ENCODE measurements at places on chromosomes 11 and 22. TPM values are rescaled to one million over a fixed set of nuclear protein-coding genes. Genes with fewer than 3 reads are reported as not detected.
A peak's percentile ranks its signal among the peaks of the same experiment; 100 is the strongest.

DNA sequence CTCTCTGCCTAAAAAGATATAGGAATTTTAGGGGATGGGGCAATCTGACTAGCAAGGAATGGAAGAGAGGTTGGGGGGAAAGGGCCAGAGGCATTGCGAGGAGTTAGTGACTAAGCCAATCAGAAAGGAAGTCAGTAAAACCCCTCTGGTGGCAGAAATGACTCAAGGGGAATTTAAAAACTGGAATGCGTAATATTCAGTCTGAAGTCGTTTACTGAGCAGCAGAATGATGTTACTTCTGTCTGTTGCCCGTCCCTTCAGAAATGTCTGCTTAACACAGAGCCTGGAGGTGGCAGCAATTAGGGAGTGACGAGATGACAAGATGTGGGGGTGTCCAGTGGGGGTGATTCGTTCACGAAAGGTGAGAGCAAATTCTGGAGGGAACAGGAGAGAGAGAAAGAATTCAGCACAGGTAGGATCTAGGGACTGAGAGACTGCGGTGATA is 107.7 kb upstream of the CLMP start:
- DNase-seq = no peak

- DNase-seq = peak; percentile 26
These were observed 67.7 kb upstream of the CLNS1A start for GRCh38 chr11:77705195-77705875.

TOLLIP gene
- total RNA-seq = 33.5 TPM

- DNase-seq = peak; percentile 42
These were observed 14.3 kb upstream of the EFCAB6 start for GRCh38 chr22:43826142-43827002.

GRCh38 chr11:60978546-60979380 is 7.3 kb downstream of the CD6 start:
- DNase-seq = no peak

DNA sequence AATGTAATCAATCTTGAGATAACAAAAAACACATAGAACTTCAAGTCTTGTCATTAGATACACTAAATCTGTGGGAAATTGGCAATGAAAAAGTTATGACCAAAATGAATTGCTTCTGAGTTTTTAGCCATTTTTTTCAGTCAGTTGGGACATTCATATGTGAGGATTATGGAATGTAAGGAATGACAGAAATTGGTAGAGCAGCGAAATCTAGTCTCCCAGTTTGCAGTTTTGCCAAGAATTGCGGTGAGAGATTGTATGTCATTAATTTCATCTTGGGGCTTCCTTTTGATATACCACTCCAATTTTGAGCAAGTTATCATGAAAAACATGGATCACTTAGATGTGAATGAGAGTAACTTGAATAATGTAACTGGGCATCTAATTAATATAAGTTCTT is 49.9 kb downstream of the SIK2 start:
- DNase-seq = no peak

DNA sequence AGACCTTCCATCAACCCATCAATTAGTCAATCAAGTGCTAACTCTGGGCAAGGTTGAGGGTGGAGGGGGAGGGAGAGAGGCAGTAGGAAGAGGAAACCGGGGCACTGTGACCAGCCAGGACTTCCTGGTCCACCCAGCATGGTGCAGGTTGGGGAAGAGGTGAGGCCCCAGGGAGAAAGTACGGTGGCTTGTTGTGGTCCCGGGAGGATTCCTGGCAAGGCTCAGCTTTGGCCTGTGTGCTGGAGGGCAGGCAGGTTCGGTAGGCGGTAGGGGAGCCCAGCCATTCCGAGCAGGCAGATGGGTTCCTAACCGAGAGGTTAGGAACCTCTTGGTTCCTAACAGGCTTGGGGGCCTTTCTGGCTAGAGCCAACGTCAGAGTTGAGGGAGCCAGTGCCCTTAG is 10.8 kb downstream of the ST14 start:
- no peak for DNase-seq

DNA sequence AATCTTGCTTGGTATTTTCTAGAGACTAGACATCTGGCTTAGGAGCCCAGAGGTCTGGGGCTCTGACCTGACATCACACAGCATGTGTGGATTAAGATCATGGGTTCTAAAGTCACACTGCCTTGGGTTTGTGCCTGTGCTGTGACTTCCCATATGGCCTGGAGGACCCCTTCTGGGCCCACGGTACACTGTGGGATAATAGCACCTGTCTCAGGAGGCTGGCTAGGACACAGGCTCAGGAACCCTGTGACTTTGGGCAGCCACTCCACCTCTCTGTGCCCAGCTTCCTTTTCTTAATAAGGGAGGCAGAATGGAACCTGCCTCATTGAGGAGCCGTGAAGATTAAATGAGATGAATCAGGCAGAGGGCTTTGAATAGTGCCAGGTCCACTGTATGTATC is 99.2 kb upstream of the B3GAT1 start:
- DNase-seq = no peak

- no peak for DNase-seq
These were observed 31.3 kb upstream of the TXNRD2 start for GRCh38 chr22:19972652-19973550.

OLFML1 gene
- total RNA-seq = not detected

PANX1 gene
- total RNA-seq = 36.1 TPM

ZNRF3 gene
- total RNA-seq = 4.6 TPM

- DNase-seq = no peak
These were observed 120.1 kb upstream of the OR9Q1 start for GRCh38 chr11:57903441-57904123.

- no peak for DNase-seq
These were observed 7.4 kb upstream of the CREBZF start for GRCh38 chr11:85672105-85672902.

CLCF1 gene
- 0.45 TPM for total RNA-seq

CTSW gene
- total RNA-seq = 0.29 TPM

DNA sequence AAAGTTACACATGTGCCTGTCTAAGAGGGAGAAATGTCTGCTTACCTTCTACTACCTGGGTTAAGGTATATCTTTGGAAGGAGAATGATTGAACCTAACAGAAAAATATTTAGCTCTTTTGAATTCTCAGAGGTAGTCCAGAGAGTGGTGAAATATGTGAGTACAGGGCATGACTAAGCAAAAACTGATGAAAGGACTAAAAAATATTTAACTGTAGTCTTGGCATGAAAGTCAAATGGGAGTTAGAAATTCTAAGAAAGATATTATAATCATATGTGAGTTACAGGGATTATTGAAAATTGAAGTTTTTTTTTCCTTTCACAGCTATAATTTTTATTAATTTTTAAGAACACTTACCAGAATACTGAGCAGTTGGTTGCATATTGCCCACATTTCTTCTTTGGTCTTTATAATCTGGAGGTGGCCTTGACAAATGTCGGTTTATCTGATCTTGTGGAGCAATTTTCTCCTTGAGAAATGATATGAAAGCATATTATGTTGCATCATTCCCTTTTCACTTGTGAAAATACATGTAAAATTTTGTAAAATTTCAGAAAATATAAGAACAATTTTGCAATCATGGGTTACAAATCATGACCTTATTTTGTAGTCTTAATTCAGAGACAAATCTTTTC is 61.4 kb upstream of the MTMR2 start:
- no peak for DNase-seq

DNA sequence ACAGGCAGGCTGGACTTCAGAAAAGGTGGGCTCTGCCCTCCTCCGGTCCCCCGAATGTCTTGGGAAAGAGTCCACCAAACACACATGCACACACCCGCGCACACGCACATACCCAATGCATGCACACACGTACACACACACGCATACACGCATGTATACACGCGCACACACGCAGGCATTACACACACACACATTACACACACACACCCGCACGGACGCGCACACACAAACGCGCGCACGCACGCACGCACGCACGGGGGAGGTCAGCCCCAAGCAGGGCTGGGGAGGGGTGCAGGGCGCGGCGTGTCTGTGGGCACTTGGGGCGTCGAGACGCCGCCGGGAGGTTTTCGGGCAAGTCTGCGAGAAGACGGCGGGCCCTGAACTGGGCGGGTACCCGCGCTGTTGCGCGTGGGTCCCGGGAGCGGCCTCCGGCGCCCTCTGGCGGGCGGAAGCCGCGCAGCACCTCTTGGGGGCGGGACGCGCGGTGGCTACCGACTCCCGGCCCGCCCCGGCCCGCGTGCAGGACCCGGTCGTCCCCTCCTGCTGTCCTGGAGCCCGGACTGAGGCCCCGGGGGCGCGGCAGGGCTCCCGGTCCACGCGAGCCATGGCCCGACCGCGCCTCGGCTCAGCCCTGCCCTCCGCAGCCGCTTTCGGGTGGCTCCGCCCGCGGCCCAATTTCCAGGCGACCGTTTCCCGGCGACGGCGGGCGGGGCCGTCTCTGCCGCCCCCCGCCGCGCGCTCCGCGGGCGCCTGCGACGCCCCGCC is 3.6 kb downstream of the SEPTIN5 start:
- peak; percentile 60 for DNase-seq

- DNase-seq = no peak
These were observed 28.9 kb downstream of the DAGLA start for GRCh38 chr11:61709110-61709509.

APOBEC3H gene
- total RNA-seq = not detected

DNA sequence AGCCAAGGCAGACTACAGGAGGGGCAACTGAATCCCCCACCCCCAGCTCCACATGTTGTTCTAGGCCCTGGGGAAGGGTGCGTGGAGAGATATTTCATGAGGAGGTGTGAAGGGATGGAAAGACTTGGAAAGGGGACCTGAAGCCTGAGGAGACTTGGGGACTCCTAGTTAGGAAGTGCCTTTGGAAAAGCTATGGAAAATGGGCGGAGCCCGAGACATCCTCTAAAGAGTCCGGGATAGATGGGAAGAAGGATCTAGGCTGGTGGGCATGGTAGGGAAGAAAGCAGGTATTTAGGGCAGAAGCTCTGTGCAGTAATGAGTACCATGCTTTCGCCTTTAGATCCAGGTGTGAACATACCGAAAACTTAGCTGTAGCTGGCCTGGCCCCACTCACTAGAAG is 15.0 kb upstream of the CYP2R1 start:
- DNase-seq = no peak

GRCh38 chr22:23393721-23394320 is 186.3 kb downstream of the IGLL1 start:
- DNase-seq = no peak

VSIG10L2 gene
- not detected for total RNA-seq

- DNase-seq = no peak
These were observed 180.2 kb downstream of the PGR start for GRCh38 chr11:100949443-100949842.

DNA sequence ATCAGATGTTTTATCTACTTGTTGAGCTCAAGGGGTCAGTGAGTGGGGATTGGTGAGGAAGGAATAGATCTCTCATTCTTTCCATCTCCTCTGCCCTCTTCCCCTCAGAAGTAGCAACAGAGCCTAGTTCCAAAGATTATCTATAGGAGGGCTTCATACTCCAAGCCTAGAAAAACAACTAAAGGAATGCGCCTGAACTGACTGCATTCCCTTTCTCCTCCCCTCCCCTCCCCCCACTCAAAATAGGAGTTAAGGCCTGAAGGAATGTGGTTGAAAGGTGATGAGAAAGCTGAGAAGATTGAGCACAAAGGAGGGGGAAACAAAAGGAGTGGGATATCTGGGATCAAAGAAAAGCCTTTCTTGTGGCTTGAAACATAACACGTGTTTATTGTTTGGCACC is 10.5 kb downstream of the EMSY start:
- DNase-seq = no peak

GRCh38 chr11:75869661-75870455 is 54.8 kb downstream of the UVRAG start:
- peak; percentile 13 for DNase-seq

DNA sequence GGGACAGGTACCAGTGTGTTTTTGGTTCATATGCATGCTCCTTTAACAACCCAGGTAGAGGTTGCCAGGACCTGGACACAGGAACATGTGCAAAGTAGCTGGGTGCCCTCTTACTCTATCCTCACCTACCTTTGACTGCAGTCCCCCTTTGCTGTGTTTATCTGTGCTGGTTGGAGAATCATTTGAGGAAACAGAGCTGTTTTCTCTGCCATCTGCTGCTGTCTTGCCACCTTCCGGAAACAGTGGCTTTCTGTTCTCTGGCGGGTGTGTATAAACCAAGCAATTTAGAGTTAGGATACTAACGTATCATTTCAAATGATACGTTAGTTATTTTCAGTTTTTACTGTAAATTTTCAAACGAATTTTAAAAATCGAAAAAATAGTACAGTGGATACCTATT is 171.9 kb upstream of the TTC12 start:
- DNase-seq = no peak

GRCh38 chr11:723120-723883 is 17.3 kb downstream of the EPS8L2 start:
- DNase-seq = peak; percentile 60

GRCh38 chr11:14577835-14578529 is 57.8 kb upstream of the PSMA1 start:
- no peak for DNase-seq

DNA sequence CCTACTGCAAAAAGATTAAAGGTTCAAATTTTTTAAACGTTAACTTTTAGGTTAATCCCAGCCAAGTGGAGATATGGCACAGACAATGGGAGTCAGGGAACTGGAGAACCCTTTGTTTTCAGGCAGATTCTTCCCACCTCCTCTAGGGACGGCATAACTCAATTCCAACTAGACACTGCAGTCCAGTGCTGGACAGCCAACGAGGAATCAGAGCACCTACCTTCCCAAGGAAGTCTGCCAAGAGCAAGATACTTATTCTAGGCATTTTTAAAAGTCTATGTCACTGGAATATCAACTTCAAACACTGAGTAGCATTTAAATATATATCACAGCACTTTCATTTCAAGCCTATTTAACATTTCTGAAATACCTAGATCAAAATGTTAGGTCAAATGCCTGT is 7.3 kb downstream of the CADM1 start:
- peak; percentile 21 for DNase-seq

CCDC81 gene
- total RNA-seq = not detected

Measured in SK-MEL-5 (cell line).